ENCODE measurements at places on chromosomes 1 and 21. TPM values are rescaled to one million over a fixed set of nuclear protein-coding genes. Genes with fewer than 3 reads are reported as not detected.

TRIM17 gene
- 0.15 TPM for total RNA-seq

CBR3 gene
- total RNA-seq = 26.3 TPM

F3 gene
- total RNA-seq = 3.8 TPM

RGS8 gene
- under 0.01 TPM for total RNA-seq

MROH7 gene
- 0.50 TPM for total RNA-seq

ASTN1 gene
- total RNA-seq = under 0.01 TPM

SGIP1 gene
- 34.6 TPM for total RNA-seq

NHLH1 gene
- not detected for total RNA-seq

C4BPB gene
- not detected for total RNA-seq

MNDA gene
- total RNA-seq = not detected

AUNIP gene
- total RNA-seq = 0.33 TPM

PRKCZ gene
- total RNA-seq = 1.5 TPM

XCL2 gene
- total RNA-seq = not detected

GPR52 gene
- 0.50 TPM for total RNA-seq

AKR7A3 gene
- 1.2 TPM for total RNA-seq

RNU1-1 gene
- under 0.01 TPM for total RNA-seq

CASZ1 gene
- under 0.01 TPM for total RNA-seq

DTL gene
- total RNA-seq = 1.3 TPM

S100A7A gene
- not detected for total RNA-seq

Measured in smooth muscle cell of trachea (primary cell).